Natural killer cell (primary cell): ENCODE measurements at places on chromosomes 3 and 15. TPM values are rescaled to one million over a fixed set of nuclear protein-coding genes. Genes with fewer than 3 reads are reported as not detected.

DNA sequence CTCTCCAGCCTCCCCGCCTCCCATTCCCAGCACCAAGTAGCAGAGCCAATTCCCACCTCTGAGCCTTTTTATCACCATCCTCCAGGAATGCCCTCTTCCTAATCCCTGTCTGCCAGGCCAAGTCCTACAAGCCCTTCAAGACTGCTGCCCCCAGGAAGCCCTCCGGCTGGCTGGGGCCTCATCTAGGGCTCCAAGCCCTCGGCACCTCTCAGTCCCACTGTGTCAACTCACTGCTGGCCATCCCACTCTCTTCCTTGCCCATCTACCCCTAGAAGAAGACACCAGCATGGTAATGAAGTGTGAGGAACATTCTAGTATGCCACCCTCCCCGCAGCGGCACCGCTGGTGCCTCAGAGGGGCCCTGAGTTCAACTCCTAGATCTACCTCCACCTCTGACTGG, 10.0 kb upstream of the GRIP2 start:
- DNase-seq: no peak

DNA sequence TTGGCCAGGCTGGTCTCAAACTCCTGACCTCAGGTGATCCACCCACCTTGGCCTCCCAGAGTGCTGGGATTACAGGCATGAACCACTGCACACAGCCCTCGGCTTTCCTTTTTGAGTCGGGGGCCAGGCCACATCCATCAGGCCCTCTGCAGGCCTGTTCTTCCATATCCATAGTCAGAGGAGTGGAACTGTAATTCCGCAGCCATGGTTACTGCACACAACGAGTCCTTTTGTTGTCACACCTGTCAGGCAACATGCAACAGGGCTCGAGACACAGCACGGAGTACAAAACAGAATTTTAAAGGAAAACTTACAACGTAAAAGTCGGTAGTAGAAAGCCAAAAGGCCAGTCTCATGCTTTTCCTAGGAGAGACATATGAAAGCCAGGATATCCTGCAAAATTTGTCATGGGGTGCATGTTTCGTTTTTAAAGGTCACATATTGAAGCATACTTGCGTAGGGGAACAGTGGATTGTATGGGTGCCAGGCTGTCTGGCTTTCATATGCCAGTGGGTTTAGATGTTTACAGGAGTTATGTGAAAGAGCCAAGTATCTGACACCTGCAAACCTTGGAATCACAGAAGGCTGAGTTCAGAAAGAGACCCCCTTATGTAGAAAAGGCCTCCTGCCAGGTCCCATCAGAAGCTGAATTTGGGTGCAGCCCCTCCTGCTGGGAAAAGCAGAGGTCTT, 63.2 kb upstream of the LPP start:
- no peak for DNase-seq

GRCh38 chr3:31565288-31565687, 32.6 kb downstream of the STT3B start:
- no peak for DNase-seq

- no peak for DNase-seq
Observed at GRCh38 chr15:28960979-28961378, 75.2 kb downstream of the APBA2 start.

- no peak for DNase-seq
Observed at GRCh38 chr3:122555275-122556071, 8.6 kb downstream of the PARP9 start.

- DNase-seq: peak; percentile 54
Observed at GRCh38 chr15:55247766-55248427, 41.7 kb downstream of the RAB27A start.

- DNase-seq: peak; percentile 25
Observed at GRCh38 chr15:63891768-63892133, 58.0 kb upstream of the HERC1 start.

- DNase-seq: no peak
Observed at GRCh38 chr15:33738941-33739664, 229.2 kb upstream of the CHRM5 start.

DNA sequence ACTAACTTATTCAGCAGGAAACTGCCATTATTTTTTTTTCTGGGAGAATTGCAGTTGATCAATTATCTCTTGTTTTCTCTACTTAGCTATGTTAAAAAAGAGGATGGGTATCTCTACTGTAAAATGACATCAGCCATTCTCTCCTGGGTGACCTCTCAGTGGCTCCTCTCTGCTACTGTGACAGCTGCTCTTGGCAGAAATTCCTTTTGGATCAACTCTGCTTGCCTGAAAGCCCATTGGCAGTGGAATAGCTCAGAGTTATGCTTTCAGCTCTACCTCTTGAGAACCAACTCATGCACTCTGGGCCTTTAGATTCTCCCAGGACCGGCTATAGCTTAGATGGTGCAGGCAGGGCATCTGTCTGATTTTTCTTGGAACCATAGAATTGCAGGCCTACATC, 99.9 kb upstream of the GAP43 start:
- no peak for DNase-seq

GRCh38 chr3:116338713-116339112, 106.6 kb downstream of the LSAMP start:
- DNase-seq: no peak

- DNase-seq: no peak
Observed at GRCh38 chr3:156303001-156303707, 182.8 kb downstream of the KCNAB1 start.

DNA sequence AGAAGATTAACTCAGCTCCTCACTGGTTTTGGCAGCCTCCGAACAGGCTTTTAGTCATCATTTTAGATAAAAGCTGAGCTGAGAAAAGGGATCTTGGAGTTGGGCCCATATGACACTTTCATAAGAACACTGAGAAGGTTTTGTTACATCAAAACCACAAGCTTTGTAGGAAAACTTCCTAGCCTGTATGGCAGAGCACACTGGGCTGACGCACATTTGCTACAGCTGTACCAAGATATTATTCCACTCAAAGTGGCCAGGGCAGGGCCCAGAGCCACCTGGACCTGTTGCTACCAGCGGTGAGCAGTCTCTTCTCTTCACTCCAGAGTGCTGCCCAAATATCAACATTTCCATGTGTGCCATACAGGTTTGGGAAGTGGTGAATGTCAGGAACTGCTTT, 160.5 kb upstream of the CCDC54 start:
- DNase-seq: no peak

- no peak for DNase-seq
Observed at GRCh38 chr3:133629146-133629545, 32.6 kb downstream of the TOPBP1 start.

KNG1 gene
- total RNA-seq: not detected

PRSS50 gene
- total RNA-seq: not detected

CKMT1A gene
- not detected for total RNA-seq

RASGRF1 gene
- not detected for total RNA-seq

TMEM212 gene
- total RNA-seq: not detected

CHSY1 gene
- total RNA-seq: 21.1 TPM

DISP2 gene
- total RNA-seq: 0.26 TPM

GABRA5 gene
- total RNA-seq: not detected

EEF1AKMT4 gene
- 0.80 TPM for total RNA-seq

DPPA2 gene
- not detected for total RNA-seq

TBCCD1 gene
- 20.3 TPM for total RNA-seq
